PC-3 (cell line): ENCODE measurements at places on chromosomes 16 and 17.

- no peak for DNase-seq
Observed at GRCh38 chr17:981292-981658, 1.7 kb upstream of the NXN start.

GRCh38 chr16:13083681-13084080 is 182.3 kb downstream of the SHISA9 start:
- no peak for DNase-seq

DNA sequence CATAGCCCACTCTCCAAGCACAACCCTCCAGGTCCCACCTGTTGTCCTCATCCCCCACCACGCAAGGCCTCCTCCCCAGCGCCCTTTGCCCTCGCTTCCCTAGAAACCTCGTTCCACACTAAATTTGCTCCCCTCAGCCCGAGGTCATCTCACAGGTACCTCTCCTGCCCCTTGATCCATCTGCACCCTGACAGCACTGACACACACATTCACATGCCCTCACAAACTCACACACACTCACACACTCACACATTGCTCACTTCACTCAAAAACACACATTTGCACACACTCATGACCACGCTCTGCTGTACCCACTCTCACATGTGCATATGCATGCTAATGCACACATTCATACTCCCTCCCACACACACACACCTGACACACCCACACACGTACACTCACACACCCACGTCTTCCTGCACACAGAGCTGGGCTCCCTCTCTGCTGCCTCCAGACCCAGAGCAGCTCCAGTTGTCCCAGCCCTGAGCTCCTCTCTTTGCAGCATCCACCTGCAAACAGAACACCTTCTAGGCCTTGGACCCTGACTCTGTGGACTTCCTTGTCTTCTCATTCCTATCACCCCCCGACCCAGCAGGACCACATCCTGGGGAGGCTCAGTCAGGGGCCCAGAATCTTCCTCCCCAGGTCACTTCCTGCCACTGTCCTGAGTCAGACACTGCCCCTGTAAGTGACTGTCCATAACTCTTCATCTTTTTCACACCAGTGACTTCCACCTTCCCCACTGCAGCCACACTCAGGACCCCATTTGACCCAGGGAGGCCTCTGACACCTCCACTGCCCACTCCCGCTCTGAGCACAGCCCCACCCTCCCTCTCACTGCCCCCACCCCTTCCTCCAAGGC is 4.9 kb downstream of the ASGR2 start:
- no peak for DNase-seq

DNA sequence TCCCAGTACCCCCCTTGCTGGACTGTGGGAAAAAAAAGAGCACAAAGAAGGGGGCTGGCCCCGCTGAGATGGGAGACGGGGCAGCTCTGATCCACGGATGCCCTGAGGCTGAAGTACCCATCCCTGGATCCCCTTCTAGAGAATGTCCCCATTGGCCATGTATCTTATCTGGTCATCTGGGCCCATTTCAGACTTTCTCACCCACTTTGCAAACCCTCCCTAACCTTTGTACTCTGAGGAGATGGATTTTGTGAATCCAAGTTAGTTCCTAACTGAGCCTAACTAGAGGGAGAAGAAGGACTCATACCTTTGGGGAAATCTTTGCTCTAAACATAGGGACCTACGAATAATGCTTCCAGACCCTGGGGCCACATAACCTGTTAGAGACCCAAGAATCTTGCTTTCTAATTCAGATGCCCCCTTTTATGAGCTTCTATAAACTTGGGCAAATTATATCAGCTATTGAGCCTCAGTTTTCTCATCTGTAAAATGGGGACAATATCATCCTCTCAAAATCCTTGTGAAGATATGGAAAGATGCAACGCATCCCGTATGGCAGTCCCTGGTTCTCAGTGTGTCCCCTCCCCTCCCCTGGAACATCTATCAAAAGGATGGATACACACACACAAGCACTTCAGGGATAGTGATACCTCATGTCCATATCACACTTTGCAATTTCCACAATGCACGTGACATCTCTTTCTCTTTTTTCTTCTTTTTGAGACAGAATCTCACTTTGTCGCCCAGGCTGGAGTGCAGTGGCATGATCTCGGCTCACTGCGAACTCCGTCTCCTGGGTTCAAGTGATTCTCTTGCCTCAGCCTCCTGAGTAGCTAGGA is 16.8 kb upstream of the FZD2 start:
- no peak for DNase-seq

DNA sequence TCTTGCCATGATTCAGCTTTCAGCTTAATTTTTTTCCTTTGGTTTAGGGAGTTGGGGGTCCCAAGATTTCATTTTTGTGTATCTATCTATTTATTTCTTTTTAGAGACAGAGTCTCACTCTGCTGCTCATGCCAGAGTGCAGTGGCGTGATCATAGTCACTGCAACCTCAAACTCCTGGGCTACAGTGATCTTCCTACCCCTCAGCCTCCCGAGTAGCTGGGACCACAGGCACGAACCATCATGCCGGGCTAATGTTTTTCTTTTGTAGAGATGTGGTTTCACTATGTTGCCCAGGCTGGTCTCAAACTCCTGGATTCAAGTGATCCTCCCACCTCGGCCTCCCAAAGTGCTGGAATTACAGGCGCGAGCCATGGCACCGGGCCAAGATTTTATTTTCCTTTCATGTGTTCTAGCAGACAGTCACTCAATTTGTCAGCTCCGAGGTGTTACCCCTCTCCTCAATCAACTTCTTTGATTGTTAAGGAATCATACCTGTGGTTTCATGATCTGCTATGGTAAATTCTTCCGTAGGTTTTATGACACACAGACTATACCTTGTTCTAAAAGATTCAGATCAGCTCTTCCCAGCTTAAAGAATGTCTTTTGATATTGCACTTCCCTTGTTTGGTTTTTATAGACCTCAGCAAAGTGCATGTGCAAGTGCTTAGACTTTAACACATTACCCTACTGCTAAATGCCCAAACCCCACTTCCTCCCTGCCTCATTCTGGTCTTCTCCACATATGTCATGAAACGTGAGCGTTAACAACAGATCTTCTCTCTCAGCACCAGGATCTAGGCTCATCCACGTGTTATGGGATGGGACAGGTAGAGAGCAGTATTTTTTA is 13.0 kb downstream of the UNC45B start:
- no peak for DNase-seq

- peak; percentile 29 for DNase-seq
Observed at GRCh38 chr17:80101946-80102663, 724 bp downstream of the GAA start.

GRCh38 chr17:66369830-66370229 is 67.4 kb downstream of the PRKCA start:
- DNase-seq, result no peak

DNA sequence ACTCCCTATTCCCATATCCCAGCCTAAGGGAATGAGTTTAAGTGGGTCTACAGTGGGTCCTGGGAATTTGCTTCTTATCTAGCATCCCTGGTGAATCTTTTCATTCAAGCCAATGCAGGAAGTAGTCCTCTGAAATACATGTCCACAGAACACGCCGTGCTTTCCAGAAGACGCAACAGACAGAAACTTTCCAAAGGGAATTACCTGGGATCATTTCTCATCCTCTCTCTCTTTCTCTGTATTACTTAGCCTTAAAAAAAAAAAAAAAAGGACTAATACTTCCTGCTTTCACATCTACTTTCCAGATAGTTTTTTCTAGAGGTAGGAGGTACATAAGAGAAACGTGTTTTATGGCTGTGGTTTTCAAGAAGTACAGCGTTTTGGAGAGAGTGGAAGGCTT is 499.0 kb downstream of the MAF start:
- DNase-seq, result no peak

DNA sequence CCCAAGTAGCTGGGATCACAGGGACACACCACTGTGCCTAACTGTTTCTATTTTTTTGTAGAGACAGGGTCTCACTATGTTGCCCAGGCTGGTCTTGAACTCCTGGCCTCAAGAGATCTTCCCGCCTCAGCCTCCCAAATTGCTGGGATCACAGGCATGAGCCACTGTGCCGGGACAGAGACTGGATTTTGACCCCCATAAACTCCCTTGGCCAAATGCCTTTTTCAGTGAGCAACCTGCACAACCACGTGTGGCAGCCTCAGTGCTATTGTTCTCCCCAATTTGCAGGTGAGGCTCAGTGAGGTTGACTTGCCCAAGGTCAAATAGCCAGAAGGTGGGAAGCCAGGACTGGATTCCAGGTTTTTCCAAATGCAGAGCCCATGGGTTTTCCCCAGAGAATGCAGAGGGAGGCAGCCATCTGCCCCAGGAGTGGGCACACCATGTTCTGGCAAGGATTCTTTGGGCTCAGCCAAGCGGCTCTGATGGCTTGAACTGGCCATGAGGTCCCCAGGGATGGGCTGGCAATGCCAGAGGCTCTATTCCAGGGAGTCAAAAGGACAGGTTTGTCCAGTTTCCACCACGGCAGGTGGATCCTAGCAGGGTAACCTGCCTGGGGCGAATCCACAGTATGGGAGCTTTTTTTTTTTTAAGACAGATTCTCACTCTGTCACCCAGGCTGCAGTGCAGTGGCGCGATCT is 1.8 kb downstream of the IL27 start:
- peak; percentile 73 for DNase-seq

GRCh38 chr16:31352376-31353115 is 2.4 kb upstream of the ITGAX start:
- no peak for DNase-seq

DNA sequence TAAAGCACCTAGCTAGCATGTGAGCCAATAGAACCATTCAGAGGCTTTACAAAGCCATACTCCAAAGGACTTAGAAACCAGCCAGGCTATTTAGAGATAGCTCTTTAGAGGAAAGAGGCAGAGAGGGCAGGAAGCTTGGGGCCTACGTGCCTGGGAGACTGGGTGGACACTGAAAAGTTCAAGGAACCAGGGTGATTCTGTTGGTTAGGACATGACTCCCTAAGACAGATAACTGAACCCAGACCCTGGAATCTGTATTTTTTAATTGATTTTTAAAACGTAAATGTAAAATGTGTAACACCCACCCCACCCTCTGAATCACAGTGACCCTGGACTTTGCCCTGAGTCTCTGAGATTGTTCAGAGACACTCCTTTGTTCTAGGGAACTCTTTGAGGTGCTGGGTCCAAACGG is 16.1 kb upstream of the GNA13 start:
- no peak for DNase-seq

DNA sequence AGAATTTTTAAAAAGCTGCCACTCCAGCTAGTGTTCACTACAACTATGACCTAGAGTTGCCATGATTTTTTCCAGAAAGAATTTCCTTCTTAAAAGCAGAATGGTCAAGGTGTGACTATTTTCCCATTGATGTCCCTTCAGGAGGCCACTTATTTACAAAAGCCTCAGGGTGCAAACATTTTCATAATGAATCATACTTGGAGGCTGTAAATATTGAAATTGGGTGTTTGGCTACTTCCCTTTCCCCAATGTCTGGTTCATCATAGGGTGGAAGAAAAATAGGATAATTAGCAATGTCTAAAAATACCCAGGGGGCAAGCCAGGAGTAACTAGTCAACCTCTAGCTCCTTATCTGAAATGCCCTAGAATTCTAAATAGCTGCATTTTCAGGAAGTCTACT is 18.8 kb downstream of the AXIN2 start:
- DNase-seq, result peak; percentile 80

GRCh38 chr16:81477697-81478693 is 33.4 kb downstream of the CMIP start:
- DNase-seq, result no peak

DNA sequence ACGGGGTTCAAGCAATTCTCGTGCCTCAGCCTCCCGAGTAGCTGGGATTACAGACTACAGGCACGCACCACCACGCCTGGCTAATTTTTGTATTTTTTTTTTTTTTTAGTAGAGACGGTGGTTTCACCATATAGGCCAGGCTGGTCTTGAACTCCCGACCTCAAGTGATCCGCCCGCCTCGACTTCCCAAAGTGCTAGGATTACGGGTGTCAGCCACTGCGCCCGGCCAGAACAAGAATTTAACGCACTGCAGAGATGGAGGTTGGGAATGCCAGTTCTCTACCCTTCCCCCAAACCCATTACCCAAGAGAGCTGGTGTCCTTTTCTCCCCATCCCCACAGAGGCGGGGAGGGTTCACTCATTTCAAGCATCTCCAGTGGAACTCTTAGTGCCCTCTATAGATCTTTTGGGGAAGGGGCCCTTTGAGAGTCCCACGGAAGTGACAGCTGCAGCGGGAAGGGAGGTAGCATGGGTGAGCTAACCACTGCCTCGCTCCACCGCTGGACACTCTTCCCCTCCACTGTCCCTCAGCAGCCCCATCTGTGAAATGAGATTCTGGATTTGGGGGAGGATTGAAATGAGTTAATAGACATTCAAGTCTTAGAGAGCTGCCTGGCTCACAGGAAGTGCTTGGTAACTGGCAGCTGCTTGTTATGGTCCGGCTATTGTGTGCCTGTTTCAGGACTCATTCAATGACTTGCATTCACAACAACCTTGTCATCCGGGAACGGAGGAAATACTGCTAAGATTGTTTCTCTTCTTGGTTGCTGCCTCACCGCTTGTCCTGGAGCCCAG is 3.5 kb upstream of the UBALD2 start:
- DNase-seq, result peak; percentile 33

DNA sequence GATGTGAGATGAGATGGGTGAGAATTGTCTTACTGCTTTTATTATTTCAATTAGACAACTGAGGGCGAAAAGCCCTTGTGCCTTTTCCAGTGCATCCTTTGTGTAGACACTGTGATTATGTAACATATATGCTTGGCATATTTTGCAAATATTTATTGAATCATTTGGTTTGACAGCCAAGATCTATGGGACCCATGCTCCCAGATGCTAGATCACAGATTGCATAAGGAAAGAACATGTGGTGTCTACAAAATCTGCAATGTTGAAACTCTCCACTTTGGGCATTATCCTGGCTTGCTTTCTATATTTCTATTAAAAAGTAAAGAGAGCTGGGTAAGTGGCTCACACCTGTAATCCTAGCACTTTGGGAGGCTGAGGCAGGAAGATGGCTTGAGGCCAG is 4.8 kb upstream of the COG1 start:
- DNase-seq, result no peak

DNA sequence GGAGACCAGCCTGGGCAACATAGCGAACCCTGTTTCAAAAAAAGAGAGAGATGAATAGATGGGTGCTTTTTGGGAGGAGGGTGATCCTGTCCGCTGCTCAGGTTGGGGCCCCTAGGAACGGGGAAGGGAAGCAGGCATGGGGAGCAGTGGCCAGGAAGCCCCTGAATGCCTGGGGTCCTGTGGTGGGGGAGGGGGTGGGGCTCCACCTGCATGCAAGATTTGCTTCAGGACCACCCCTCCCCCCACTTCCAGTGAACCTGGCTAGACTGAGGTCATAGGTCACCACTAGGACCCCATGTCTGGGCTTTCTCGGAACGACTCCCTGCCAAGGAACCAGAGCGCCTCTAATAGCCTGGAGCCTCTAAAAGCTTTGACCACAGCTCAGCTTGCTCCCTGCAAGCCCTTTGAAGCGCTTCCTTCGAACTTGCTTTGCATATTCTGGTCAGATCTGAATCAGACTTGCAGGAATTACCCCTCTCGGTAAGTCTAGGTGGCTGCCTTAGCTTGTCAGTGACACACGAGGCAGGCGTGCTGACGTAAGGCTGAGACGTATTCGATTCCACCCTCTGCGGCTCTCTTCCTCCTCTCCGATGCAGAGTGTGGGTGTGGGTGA is 3.7 kb downstream of the SOCS3 start:
- peak; percentile 48 for DNase-seq

GRCh38 chr16:583815-584591 is 5.9 kb upstream of the RAB40C start:
- DNase-seq, result no peak

GRCh38 chr17:67055041-67055443 is 10.7 kb downstream of the CACNG1 start:
- no peak for DNase-seq

- no peak for DNase-seq
Observed at GRCh38 chr16:1972490-1972877, 631 bp downstream of the TBL3 start.
